ENCODE measurements at places on chromosomes 12 and 14.
A peak's percentile ranks its signal among the peaks of the same experiment; 100 is the strongest.

DNA sequence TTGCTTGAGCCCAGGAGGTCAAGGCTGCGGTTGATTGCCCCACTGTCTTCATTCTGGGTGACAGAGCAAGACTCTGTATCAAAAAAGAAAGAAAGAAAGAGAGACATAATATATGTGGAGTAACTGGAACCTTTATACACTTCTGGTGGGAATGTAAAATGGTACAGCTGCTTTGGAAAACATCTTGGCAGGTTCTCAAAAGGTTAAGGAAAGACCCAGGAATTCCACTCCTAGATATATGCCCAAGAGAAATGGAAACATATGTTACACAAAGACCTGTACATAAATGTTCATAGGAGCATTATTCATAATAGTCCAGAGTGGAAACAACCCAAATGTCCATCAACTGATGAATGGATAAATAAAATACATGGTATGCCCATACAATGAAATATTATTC lies 7.2 kb downstream of the RBMS2 start:
- DNase-seq: no peak

DNA sequence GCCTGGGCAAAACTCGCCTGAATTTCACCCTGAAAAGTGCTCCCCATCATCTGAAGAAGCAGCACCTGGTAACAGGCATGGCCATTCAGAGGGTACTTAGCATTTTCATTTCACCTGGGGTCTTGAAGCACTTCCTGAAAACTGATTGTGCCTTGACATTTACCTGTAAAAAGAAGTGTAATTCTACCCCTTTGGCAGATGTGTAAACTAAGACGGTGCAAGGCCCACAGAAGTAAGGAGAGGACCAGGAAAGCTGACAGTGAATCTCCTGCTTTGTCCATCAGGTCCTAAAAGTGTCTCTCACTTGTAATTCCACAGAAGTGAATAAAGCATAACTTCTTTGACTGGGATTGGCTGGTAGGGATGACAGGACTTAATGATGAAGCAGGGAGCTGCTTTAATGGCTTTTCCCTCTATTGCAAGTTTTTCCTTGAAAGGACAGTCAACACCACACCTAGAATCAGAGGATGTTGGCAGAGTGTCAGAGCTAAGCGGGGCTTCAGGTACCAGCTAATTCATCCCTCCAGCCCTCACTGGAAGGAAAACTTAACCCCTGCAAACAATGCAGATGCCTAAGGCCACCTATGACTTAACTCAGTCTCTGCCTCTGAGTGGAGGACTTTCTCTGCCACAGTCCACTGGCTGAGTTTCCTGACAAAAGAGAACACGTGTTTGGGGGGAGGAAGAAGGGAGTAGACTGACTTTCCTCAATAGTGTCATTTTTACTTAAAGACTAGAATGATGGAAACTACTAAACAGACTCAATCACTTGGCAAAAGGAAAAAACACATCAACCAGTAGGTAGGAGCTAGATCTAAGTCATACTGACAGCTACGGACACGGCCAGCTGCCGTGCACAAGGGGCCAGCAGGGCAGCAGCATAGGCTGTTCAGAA lies 74.7 kb downstream of the NUAK1 start:
- DNase-seq: no peak

- no peak for DNase-seq
Measured at GRCh38 chr12:132124766-132125425, 19.2 kb downstream of the DDX51 start.

DNA sequence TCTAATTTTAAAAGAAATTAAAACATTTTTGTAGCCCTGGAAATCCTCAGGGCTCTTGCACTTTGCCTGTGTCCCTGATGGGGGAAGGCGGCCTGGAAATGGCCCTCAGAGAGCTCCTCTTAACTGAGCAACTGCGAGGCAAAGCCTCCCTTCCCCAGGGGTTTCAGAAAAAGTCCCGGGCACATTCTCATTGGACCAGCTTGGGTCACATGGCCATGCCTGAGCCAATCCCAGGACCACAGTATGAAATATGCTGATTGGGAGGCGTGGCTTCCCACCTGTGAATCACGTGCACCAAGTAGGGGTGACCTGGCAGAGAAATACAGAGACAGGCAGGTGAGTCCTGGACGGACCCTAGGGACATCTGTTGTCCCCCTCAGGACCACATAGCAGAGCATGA lies 90.4 kb upstream of the SFSWAP start:
- DNase-seq: no peak

DNA sequence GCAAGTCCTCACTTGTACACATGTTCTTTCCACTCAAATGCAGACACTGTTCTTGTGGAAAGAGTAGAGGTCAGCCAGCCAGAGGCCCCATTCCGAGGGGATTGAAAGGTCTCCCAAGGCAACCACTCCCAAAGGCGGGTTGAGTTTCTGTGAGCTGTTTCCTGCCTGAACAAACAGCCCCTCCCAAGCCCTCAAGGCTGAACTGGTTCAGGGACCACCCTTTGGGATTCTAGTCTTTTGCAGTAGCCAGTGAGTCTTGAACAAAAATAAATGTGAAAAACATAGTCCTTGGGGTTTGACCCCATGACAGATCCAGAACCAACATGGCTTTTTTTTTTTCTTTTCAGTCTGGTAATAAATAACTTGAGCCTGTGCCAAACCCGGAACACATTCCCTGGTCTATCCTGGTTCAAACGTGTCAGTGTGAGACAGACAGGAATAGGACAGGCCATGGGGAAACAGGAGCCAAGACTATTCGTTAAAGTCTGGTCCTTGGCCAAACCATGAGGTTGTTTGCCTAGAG lies 17.6 kb upstream of the STK38L start:
- DNase-seq: peak; percentile 27

DNA sequence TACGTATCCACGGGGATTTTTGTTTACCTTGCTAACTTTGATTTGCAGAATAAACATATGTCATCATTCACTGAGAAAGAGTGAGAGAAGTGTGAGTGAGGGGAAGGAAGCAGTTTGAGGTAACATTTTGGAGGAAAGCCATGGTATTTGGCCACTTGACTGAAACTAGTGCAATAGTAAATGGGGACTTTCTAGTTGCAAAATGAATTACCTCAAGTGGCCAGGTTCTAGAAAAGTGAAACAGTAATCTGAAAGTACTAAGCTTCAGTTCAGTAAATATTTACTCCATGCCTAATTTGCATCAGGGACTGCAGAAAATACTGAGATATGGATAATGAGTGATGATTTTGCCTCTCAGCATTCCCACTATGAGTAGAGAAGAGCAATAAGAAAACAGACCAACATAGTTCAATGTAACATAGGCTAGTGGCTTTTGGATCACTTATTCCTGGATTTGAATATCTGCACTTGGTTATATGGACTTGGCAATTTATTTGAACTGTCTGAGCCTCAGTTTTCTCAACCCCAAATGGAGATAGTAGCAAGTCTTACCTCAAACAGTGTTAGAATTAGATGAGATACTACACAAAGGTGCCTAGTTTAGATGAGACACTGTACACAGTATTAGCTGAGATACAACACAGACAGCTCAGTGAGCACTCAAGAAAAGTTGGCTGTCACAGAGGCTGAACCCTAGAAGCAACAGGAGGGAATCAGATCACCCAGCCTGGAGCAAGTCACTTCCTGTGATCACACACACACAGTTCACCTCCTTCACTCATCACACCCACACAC lies 439.1 kb downstream of the NPAS3 start:
- no peak for DNase-seq

- DNase-seq: no peak
Measured at GRCh38 chr12:113395119-113395518, 8.6 kb downstream of the SDS start.

DNA sequence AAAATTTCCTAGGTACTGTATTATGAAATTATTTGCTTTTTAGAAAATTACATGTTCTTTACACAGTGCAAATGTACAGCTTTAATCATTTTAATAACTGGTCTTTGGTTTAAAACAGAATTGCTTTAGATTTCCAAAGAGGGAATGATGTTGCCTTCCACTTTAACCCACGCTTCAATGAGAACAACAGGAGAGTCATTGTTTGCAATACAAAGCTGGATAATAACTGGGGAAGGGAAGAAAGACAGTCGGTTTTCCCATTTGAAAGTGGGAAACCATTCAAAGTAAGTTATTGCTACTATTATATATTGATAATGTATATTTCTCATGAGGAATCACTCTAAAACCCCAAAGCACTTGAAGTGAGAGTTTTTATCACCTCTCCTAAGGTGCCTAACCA lies 13.4 kb downstream of the LGALS3 start:
- no peak for DNase-seq

DNA sequence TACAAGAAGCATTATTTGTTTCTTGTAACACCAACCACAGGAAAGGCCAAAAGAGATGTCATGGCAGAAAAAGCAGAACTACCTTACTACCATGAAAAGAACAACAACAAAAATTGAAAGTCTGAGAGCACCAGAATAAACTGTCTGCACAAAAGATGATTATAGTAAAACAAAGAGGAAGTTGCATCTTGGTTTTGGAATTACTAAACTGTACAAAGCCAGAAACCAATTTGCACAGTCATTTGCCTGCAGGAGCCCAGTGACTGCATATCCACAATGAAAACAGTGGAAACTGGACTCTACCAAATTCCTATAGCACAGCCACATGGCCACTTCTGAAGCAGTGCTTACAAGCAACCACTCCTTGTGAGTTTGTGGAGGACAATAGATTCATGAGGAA lies 276.2 kb downstream of the SSPN start:
- DNase-seq: peak; percentile 73

DNA sequence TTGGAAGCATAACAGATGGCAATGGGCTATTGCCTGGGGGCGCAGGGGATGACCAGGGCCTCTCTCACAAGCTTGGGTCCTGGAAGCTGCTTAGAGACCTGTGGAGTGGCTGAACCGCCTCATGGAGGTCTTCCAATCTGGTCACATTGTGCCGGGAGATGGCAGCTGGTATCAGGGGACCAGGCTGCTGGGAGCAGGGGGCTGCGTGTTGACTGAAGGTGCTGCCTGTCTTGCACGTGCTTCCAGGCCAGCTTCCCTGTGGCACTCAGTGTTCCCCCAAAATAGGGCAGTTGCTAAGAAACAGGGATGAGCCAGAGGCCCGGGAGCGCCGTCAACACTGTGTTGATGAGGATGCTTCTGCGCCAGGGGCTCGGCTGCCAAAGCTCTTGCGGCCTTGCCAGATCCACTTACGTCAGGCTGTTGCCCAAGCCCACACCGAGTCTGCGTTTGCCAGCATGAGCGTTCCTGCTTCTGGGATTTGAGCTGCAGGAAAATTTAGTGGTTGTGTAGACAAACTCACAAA lies 39.8 kb downstream of the ELK3 start:
- DNase-seq: peak; percentile 98

DNA sequence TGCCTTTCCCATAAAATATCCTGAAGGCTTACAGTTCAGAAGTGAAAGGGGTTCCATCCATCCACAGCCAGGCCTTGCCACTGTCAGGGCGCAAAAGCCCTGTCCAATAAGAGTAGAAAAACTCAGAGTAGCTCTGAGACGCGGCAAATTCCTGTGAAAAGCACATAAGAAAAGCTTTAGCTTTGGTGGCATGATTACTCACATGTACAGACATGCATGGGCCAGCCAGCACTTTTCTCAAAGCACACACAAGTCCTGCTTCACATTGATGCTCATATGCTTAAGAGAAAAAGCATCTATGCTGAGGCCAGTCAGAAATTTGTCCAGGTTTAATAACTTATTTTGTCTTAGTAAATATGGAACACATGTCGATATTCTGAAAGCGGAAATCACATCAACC lies 25.5 kb downstream of the CLEC1A start:
- no peak for DNase-seq

DNA sequence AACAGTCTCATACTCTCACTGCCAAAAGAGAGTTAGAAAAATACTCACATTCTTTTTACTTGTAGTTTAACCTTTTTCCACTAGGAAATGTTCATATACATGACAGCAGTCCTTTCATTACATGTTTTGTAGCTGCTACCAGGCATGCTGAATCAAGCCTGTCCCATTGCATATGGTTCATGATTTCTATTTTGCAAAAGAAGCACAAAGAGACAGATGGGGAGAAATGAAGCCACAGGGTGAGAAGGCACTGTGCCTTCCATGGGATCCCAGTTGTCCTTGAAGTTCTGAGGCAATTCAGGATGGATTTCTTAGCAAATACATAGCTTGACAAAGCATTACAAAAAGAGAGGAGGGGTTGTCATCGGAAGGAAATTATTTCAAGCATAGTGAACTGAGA lies 89.5 kb downstream of the SMOC1 start:
- no peak for DNase-seq

DNA sequence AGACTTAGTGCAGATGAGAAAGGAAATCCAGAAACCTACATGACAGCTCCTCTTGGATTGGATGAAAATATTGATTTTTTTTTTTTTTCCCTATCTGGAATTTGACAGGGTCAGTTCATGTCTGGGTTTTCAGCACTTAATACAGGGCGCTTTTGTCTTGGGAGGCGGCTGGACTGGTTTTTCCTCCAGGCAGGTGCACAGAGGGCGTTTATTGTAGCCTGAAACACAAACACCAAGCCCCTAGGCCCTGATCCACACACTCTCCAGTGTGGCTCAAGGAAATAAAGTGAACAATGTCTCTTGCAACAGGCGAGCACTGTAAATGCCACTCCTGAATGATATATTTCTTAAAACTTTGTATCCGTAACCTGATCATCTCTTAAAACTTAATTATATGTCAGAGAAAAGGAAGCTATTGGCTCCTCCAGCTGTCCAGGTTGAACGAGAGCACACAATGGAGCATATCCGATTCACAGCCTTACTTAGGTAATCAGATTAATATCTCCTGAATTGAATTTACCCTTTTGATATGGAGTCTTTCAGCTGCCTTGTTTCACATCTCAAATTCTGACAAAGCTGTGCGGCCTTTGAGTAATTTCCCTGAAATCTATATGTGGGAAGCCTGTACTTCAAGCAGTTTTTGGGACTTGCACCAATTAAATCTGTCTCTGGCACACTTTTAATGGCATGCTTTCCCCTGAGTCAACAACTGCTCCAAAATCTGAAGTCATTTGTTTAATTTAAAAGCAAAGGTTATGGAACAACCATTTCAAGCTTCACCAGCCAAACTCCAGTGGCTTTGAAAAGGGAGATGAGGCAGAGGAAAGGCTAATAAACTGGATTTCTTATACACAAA lies 485.7 kb downstream of the ZFP36L1 start:
- DNase-seq: no peak

- DNase-seq: peak; percentile 62
Measured at GRCh38 chr14:68794130-68794850, 1.4 kb upstream of the ZFP36L1 start.

GRCh38 chr12:132448463-132448820 lies 41.5 kb upstream of the FBRSL1 start:
- DNase-seq: no peak

DNA sequence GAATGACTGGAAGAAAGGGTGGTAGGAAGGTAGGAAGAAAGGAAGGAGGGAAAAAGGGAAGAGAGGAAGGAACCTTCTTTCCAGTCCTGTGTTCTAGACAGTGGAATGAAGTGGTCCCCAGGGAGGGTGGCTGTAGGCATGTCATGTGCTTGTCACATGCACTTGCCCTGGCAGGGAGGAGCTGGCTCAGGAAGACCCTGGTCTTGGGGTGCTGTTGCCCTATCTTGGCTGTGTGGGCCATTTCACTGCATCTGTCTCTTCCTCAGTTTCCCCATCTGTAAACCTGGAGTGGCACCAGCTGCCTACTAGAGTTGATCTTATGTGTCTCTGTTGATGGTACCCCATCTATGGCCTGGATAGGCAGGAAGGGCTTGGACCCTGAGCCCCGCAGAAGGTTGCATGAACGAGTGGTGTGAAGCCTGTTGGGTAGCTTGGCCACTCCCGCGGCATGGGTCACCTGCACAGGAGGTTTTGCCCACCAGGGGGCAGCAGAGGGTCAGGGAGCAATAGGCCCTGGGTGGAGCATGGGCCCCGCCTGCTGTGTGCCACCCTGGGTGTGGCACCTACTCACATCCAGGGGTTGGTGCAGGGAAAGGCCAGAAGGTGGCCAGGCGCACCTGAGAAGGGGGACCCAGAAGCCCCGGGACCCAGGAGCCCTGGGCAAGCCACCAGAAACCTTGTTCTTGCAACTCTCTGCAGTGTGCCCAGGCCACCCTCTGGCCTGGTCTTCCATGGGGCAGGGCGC lies 25.1 kb downstream of the MEG3 start:
- peak; percentile 35 for DNase-seq
